ENCODE measurements at places on chromosomes 5 and 9.

DNA sequence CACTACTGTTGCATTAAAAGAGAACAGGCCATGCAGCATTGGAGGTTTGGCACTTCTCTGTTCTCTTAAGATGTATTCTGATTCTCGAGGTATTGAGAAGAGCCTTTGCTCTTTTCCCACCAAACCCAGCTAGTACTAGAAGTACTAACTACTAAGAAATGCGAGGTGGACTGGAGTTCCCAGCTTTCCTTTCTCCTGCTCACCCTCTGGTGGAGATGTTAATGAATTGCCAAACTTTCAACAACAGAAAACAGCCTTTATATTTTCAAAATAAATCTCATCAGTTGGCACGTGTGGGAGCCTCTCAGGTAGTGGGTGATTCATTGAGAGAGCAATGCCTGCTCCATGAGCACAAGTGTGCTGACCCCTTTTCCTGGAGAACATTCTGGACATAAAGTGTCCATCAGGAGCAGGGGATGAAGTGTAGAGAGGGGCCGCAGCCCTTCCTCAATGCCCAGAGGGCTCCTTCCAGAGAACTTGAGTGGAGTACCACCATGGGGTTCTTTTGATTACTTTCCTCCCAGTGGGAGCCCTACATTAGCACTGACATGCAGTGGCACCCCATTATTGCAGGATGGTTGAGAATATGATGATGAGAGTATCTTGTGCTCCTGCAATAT is 45.7 kb downstream of the TMEM174 start:
- no peak for DNase-seq

- DNase-seq = no peak
These were observed 149.6 kb downstream of the DROSHA start for GRCh38 chr5:31382051-31382878.

GRCh38 chr5:33933723-33934169 is 2.4 kb upstream of the RXFP3 start:
- DNase-seq = no peak

DNA sequence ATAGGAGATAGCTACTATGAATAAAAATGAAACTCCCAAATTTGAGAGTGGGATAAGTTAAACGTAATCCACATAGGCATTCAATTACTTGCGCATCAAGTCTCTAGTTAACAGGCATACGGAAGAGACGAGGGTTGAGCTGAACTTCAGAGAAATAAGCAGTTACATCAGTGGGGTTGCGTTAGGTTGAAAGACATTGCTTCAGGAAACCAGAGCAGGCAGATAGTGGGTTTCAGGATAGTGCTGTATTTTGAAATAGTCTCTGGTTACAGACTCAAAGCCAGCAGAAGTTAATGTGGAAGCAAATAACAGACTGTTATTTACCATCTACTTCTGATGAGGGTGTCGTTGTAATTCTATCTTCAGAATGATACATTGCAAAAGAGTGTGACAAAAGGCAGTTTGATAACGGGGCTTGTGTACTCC is 533.4 kb downstream of the PDE4D start:
- DNase-seq = no peak

GRCh38 chr9:134950386-134951210 is 32.9 kb upstream of the FCN1 start:
- DNase-seq = no peak

DNA sequence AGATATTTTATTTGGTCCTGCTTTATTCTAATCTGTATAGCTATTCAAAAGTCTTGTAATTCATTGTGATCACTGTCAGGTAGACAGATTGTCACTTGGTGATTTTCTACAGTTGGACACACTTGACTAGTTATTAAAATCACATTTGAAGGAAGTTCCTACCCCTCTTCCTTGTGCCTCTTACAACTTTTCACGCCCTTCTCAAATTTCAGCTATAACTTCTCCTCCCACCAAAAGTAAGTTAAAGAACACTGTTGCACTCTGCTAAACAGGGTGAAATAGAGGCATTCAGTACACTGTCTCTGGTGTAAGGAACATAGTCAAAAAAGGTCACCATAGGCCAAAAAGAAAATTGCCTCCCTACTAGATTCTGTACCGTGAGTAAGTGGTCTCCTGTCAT is 142.1 kb upstream of the POU5F2 start:
- DNase-seq = no peak

- no peak for DNase-seq
These were observed 5.2 kb downstream of the FCHSD1 start for GRCh38 chr5:141646026-141646425.

- no peak for DNase-seq
These were observed 782 bp upstream of the SKP1 start for GRCh38 chr5:134177369-134178095.

- DNase-seq = no peak
These were observed 302.1 kb downstream of the PARP8 start for GRCh38 chr5:50968356-50969149.

DNA sequence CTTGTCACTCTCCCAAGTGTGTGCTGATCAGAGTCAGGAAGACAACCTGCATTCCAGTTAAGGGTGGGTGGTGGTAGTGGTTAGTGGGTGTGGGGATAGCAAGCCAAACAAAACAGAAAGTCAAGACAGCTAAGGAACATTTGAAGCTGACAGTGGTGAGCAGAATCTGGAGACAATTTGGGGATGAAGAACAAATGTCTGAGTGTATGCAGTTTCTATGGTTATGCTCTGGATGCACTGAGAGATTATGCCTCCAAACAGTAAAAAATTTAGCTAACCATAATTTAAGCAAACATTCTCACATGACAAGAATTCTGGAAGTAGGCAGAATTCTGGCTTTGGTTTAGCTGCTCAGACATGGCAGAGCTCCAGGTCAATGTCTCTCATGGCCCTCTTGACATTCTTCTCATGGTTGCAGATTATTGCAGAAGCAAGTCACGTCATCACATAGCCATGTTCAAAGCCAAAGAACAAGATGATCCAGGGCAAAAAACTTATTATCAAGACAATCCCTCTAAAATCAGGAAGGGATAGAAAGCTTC is 148.7 kb downstream of the LURAP1L start:
- no peak for DNase-seq

DNA sequence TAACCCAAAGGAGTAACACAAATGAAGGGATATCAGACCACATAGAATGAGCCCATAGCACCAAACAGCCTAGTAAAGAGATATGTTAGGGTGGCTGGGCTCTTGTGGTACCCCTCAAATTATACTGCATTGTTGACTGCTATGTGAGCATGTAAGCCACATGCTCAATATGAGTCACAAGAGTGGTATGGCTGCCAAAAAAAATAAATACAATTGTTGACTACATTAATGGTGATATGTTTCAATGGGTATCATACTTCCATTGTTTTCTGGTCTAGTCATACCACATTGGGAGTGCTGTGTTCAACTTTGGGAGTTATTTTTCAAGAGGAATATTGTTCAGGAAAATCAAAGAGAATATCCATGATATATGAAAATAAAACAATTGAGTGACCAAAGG is 162.4 kb upstream of the PIK3R1 start:
- DNase-seq = no peak

DNA sequence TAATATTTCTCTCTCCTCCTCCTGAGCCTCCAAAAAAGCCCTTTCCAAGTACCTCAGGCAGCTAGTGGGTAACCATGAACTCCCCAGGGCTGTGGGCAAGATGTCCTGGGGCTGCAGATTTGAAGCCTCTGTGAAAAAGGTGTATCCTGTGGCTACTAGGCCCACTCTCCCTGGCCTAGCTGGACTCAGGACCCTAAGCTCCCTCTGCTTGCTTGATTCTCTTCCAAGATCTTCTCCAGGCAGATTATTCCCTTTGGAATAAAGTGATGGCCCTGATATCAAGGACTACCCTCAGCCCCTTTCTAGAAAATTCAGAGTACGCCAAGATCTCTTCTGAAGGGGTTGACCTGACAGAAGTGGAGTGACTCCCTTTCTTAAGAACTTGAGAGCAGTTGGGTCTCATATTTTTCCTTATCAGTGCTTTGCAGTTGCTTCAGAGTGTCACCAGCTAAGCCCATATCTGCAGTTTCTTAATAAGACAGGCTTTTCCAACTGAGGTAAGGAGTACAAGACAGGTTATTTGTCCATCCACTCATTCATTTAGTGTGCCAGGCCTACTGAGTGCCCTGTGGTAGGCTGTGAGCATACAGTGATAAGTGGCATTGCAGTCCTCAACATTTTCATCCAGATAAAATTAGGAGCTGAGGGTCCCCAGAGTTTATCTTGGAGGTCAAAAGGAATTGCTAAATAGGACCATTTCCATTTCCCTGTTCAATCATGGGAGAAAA is 42.5 kb downstream of the CYSTM1 start:
- DNase-seq = no peak

DNA sequence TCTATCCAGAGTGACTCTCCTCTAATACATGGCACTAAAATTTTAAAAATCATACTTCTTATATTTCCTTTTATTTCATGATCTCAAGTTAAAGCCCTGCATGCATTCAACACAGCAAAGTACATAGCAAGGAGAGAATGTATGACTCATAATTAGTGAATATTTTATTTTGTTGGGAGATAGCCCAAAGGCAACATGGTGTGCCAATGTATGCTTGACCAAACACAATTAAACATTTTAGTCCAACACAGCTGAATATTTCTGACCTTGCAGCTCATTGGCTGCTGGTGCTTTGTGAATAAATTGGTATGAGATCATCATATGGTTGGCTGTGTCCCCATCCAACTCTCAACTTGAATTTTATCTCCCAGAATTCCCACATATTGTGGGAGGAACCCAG is 103.5 kb downstream of the NPR3 start:
- DNase-seq = no peak

DNA sequence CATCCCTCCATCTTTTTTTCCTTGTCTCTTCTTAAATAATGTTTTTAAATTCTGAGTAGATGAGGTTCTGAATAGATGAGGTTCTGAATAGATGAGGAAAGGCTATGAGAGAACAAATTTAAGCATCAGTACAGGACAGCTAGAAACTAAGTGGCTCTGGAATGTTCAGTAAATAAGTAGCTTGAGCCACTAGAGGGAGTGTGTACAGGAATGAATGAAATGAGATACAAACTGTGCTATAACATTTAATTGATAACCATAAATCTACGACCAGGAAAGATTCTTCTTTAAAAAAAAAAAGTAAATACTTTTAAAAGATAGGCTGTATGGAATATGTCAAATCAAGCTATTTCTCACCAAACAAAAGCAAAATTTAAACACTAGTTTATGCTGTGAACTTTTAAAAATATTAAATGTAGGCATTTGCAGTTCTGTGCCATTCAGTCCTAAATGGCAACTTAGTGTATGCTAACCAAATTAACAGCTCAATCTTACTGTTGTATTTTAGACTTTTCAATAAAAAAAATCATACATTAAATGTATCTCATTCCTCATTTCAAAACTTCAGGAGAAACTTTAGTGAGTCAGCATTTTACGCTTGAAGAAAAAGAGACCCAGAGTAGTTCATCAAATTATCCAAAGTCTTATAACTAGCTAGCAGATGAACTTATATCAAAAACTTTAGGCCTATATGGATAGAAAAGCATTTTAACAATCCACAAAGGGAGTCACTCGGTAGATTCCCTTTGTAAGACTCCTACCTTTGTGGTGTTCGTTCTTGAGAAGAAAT is 70.4 kb upstream of the SNX2 start:
- no peak for DNase-seq

- DNase-seq = no peak
These were observed 35.3 kb upstream of the PRRC2B start for GRCh38 chr9:131358556-131358955.

- DNase-seq = no peak
These were observed 179.1 kb upstream of the IER5L start for GRCh38 chr9:129356871-129357772.

- DNase-seq = no peak
These were observed 12.4 kb upstream of the PTGDS start for GRCh38 chr9:136964833-136965422.

- DNase-seq = no peak
These were observed 589.2 kb upstream of the KLF4 start for GRCh38 chr9:108078811-108079210.

DNA sequence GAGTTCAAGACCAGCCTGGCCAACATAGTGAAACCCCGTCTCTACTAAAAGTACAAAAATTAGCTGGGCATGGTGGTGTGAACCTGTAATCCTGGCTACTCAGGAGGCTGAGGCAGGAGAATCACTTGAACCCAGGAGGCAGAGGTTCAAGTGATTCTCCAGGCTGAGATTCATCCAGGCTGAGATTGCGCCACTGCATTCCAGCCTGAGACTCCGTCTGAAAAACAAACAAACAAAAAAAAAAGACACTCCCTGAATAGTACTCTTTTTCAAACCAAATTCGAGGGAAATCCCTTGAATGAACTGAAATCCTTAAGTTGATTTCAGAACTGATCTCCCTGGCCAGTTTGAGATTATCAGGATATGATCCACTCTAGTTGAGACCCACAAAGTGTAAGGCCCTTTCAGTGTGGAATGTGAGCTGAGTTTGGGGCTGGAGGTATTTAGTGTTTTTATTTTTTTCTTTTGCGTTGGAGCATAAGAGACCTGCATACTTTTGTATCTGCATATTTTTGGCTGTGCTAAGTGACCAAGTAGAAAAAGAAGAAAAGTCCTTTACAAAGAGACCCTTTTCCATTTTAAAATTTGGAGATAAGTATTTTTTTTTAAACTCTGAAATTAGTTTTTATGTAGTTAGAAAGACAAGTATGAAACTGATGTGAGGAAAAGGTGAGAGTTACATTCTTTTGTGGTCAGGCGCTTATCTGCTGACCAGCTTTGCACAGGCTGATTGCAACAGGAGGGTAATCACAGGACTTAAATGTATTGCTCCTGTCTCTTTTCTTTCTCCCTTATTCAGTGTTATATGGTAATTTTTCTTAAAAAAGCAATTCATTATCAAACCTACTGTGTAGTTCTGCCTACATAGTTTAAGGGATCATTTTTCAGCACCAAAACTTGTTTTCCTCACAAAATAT is 42.9 kb downstream of the TMEFF1 start:
- DNase-seq = no peak

- no peak for DNase-seq
These were observed 56.5 kb downstream of the JAK2 start for GRCh38 chr9:5041390-5042115.

GRCh38 chr5:15074651-15075050 is 203.1 kb upstream of the ANKH start:
- no peak for DNase-seq

DNA sequence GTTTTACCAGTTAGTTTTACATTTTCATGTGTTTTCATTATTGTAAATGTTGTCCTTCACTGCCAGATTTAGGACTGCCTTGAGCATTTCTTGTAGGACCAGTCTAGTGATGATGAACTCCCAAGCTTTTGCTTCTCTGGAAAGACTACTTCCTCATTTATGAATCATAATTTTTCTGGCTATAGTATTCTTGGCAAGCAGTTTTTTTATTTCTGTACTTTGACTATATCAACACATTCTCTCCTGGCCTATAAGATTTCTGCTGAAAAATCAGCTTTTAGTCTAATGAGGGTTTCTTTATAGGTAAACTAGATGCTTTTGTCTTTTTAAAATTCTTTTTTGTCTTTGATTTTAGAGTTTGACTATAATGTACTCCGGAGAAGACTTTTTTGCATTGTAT is 256.8 kb upstream of the GRAMD2B start:
- DNase-seq = no peak
